ENCODE measurements at places on chromosomes 13 and 19. TPM values are rescaled to one million over a fixed set of nuclear protein-coding genes. Genes with fewer than 3 reads are reported as not detected.

GRCh38 chr13:50550151-50550550 lies 293.3 kb downstream of the DLEU7 start:
- no peak for DNase-seq

DNA sequence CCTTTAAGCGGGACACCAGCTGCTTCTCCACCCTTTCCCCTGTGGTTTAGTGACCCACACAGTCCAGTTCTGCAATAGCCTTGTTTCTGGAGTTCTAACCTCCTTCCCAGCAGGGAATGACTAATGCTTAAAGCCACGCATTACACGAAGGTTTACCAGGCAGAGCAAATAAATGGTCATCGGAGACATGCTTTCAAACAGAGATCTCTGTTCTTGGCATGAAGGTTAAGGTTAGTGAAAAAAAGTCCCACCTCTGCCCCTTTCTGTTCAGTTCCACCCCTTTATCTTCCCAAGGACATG lies 25.3 kb upstream of the MEDAG start:
- no peak for DNase-seq

DNA sequence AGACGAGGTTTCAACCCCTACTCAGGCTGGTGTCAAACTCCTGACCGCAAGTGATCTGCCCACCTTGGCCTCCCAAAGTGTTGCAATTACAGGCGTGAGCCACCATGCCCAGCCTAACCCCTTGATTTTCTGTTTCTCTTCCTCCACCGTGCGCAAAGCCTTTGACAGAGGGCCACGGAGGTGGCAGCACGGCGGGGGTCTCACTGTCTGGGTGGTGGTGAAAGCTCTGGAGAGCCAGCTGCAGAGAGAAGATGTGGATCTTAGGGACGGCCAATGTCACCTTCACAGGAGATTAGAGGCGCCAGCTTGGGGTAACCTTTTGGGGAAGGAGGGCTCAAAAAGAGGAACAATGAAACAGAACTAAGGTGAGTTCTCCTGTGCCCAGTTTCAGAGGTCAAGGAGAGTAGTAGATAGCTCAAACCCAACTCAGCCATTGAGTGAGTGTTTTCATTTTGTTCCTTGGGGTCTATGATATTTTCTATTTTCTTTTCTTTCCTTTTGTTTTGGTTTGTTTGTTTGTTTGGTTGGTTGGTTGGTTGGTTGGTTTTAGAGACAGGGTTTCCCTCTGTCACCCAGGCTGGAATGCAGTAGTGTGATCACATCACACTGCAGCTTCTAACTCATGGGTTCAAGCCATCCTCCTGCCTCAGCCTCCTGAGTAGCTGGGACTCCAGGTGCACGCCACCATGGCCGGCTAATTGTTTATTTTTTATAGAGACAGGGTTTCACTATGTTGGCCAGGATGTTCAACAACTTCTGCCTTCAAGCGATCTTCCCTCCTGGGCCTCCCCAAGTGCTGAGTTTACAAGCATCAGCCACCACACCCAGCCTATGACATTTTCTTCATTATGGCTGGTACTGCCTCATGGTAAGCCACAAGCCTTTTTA lies 37.7 kb downstream of the GPR42 start:
- no peak for DNase-seq

GRCh38 chr13:36293497-36293896 lies 4.1 kb downstream of the CCDC169 start:
- DNase-seq: no peak

SERTM1 gene
- total RNA-seq: 0.35 TPM

ZNF709 gene
- 1.7 TPM for total RNA-seq

FAM83E gene
- not detected for total RNA-seq

PSG3 gene
- total RNA-seq: 0.29 TPM

TEX26 gene
- total RNA-seq: not detected
